ENCODE measurements at places on chromosomes 16 and 17.

DNA sequence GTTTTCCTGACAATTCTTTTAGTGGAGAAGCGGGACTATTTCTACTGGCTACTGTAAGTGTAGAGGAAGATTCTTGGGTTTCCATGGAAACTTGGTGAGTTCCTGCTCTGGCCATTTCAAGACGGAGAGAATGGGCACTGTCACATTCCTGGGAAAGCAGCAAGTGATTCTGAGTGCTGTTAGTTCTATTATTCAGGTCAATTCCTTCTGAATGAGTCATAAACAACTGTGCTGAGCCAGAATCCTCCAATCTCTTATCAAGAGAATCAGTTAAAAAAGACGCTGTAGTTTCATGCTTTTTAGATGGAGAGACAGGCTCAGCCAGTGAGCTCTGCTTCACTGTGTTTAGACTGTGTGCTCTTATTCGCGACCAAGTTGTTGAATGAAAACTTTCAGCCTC, 19.6 kb downstream of the AKAP10 start:
- peak; percentile 47 for DNase-seq

- DNase-seq: peak; percentile 7
Observed at GRCh38 chr17:34313164-34313563, 6.1 kb upstream of the CCL8 start.

DNA sequence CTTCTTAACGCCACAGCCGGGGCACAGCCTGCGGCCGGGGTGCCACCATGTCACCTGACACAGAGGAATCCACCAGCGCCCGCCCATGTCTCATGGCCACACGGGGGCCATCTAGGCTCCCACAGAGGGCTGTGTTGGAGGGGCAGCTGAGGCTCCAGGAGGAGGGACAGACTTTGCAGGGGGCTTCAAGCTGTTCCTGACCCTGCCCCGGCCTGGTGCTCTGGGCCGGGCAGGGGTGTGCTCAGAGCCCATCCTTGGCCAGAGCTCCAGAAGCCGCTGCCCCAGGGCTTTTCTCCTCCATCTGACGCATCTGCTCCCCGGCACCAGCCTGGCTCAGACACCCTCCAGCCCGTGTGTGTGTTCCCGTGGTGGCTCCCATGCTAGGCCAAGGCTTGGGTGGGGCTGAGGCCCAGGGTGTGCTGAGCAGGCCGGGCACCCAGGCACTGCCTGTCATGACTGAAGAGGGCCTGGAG, 7.8 kb upstream of the SLC38A10 start:
- no peak for DNase-seq

DNA sequence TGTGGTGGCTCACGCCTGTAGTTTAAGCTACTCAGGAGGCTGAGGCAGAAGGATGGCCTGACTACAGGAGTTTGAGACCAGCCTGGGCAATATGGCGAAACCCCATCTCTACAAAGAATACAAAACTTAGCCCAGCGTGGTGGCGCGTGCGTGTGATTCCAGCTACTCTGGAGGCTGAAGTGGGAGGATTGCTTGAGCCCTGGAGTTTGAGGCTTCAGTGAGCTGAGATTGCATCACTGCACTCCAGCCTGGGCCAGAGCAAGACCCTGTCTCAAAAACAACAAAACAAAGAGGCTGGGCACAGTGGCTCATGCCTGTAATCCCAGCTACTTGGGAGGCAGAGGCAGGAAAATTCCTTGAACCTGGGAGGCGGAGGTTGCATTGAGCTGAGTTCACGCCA, 7.0 kb upstream of the CSNK1D start:
- DNase-seq: no peak

DNA sequence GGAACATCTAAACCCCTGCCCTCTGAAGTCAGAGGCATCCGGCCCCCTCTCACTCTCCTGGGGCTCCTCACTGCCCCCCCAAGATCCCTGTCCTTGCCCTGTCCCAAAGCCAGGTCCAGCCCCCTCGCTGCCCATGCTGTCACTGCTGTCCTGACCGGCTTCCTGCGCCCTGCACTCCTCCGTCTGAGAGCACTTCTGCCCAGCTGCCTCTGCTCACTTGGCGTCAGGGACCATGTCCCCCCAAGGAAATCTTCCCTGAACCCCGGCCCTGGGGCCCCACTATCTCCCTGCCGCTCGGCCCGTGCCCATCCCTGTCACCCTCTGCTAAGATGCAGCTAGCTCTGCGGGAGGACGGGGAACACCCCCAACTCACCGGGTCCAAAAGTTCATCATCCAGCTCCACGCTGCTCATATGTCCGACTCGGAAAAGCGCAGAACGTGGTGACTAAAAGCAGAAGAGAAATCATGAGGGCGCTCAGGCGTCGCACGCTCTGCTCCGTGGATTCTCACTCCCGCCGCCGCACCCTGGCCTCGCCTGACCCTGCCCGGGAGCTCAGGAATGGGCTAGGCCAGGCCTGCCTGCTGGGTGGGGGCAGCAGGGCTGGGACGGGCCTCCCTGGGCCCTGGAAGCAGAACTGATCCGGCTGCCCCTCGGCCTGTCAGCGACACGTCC, 9.8 kb downstream of the CLCN7 start:
- DNase-seq: no peak

DNA sequence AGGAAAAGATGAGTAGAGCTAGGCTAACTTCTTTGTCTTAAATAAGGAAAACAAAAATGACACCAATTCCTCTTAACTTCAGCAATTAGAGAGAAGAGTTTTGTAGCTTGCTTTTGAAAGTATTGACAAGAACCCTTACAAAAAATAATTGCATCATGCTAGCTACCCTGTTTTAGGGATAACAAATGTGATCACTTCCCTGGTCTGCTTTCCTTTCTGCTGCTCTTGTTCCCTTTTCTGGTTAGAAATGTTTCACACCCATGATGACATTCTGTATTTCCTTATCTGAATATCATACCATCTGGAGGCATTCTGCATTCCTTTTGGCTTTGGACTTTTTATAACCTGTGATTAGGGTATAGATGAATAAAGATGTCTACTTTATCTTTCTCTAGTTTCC, 9.9 kb upstream of the SMIM36 start:
- DNase-seq: no peak

GRCh38 chr17:30378825-30379302, at the start of gene CPD:
Gene CPD (plus strand): TSS chr17:30378927. CDS start chr17:30378981, 54 bp downstream.
- peak; percentile 80 for DNase-seq

- DNase-seq: no peak
Observed at GRCh38 chr16:72937360-72937759, 110.6 kb downstream of the ZFHX3 start.

DNA sequence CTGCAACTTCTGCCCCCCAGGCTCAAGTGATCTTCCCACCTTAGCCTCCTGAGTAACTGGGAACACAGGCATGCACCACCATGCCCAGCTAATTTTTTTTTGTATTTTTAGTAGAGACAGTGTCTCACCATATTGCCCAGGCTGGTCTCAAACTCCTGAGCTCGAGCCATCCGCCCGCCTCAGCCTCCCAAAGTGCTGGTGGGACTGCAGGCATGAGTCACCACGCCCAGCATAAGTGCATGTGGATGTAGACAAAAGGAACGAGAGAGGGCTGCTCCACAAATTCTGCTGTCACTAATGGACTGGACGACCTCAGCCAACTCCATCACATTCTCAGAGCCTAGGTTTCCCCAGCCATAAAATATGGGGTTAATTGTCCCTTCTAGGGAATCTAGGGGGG, 7.7 kb upstream of the SP2 start:
- DNase-seq: no peak

- DNase-seq: no peak
Observed at GRCh38 chr16:13332713-13333255, 431.4 kb downstream of the SHISA9 start.

GRCh38 chr17:50192144-50192617, 9.2 kb downstream of the COL1A1 start:
- no peak for DNase-seq

DNA sequence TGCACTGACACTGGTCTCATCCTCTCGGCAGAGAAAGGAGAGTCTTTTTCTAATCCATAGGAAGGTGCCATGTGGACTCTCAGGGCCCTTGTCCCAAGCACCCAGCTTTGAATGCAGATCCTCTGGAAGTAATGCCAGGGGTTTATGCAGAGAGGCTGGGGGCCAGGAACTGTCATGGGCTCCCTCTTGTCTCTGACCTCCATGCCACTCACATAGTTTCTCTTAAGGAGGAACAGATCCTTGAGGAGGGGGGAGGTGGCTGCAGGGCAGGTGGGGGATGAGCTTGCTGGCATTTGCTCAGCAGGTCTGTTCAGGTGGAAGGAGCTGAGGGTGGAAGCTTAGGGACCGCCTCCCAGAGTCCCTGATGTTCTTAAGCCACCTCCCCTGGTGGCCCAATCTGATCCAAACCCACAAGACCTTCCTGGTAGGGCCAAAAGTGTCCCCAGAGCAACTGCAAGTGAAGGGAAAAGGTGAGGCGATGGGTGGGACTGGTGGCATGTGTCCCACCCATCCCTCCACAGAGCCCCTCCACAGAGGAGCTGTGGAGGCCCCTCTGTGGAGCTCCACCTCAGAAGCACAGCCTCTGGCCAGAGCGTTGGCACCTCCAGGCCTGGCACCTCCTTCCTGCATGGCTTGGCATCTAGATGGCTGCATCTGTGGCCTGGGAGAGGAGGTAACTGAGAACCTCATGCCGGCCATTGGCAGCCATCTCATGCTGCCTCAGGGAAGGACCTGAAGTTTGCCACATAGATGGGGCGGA, 9.2 kb downstream of the NECAB2 start:
- no peak for DNase-seq

GRCh38 chr16:69404275-69404805, 18.5 kb upstream of the TERF2 start:
- no peak for DNase-seq

- DNase-seq: no peak
Observed at GRCh38 chr16:55577887-55578286, 11.4 kb downstream of the CAPNS2 start.

DNA sequence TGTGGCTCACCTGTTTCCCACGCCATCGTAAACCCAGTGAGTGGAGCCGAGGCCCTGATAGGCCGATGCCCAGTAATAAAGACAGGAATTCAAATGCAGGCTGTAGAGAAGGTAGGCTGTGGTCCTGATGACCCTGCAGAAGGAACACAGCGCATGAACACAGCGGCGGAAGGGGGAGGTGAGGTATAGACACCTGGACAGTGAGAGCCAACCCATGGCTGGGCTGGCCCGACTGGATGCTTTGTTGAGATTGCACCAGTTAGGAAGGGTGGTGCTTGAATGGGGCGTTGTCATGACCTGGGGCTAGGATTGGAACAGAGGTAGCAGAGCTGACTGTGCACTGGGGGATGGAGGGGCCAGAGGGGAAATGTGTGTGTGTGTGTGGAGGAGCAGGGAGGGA, 59.2 kb downstream of the CNGB1 start:
- DNase-seq: no peak

- DNase-seq: no peak
Observed at GRCh38 chr16:29756654-29757053, 10.9 kb upstream of the C16orf54 start.

DNA sequence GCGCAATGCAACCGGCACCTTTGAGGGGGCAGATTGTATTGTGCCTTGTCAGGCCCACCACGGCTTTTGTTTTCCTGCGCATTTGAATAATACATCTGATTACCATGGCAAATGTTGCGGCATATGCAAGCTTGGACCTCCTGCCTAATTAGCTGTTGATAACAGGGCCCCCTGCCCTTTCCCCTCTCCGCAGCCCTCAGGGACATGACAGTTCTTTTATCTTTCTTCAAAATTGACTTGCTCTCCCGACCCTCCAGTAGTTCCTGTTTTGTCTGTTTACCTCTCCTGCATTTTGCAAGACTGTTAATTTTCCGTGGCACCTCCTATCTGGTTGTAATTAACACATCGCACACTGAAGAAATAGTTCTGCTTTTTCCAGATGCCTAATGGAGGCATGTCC, 86.8 kb downstream of the RBFOX1 start:
- DNase-seq: no peak

GRCh38 chr17:12987120-12987519, 30.7 kb downstream of the ELAC2 start:
- no peak for DNase-seq

DNA sequence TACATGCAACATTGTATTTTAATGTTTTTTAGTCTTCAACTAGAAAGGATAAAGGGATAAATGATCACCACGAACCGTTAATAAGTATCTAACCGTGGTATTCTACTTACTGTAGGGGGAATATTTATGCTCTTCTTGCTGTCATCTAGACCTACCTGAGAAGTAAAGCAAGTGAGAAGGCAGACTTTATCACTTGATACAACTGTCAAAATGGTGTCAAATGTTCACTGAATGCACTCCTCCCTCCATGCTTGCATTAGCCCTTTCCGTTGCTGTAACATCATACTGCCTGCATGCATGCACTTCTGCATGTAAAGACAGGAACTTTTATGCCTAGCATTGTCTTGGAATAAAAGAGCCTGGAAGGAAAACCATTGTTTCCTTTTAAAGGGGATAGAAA, 298.6 kb upstream of the PMFBP1 start:
- no peak for DNase-seq

DNA sequence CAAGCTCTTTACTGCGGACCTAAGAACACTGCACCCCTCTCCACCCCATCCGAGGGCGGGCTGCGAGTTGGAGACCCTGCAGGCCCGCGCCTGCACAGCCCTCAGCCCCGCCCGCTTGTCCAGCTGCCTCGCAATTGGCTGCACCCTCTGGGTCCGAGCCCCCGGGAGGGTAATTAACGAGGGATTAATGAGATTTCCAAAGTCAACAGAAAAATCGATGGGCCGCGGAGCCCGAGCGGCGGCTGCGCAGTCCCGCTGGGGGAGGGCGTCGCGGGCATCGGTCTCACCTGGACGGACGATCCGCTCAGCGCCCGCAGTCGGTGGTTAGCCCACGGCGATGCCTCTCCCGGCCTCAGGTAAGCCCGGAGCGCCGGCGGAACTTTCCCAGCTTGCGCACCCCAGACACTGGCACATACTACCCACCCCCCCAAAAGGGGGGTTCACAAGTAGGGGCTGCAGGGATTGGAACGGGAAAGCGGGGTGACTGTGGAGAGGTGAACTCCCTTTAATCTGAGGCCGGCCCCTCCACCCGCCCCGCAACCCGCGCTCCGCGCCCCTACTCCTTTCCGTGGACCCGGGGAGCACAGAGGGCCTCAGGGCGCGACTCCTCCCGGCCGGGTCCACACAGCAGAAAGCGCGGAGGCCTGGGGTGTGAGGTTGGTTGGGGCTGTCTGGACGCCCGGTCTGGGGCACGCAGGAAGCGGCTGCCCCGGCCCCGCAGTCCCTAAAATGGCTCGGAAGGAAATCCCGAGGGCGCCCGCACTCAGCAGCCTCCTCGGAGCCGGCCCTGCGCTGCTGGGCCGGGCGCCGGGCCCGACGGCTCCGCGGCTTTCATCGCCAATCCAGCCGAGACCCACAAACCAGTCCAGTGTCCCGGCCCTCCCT, at the start of gene OTOP3:
TSS of gene OTOP3 (plus strand) at position 314 of the 885 bp plus-strand sequence. CDS start at position 338, 24 bp downstream.
- DNase-seq: no peak

DNA sequence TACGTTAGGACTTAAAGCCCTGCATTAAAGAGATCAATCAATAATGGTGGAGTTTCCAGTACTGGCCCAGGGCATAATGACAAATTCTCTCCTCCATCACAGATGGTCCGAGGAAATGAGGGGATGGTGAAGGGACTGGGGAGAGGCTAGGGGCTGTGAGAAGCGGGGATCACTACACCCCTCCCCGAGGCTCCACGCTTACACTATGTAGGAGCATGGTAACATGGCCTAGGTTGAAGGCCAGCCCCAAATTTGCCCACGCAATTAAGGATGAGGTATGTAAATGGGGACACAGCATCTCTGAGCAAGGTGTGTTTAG, 8.0 kb upstream of the AKTIP start:
- no peak for DNase-seq

- no peak for DNase-seq
Observed at GRCh38 chr17:40490289-40490853, 11.1 kb downstream of the TNS4 start.

- DNase-seq: no peak
Observed at GRCh38 chr17:2101448-2102257, 46.8 kb downstream of the HIC1 start.

GRCh38 chr17:45341533-45342158, 24.8 kb upstream of the MAP3K14 start:
- DNase-seq: peak; percentile 91

GRCh38 chr17:51164911-51165679, 1.1 kb upstream of the NME2 start:
- no peak for DNase-seq

Measured in skeletal muscle cell (primary cell).